ENCODE measurements at places on chromosomes 3 and 15.

GRCh38 chr3:56887402-56888025, 85.8 kb upstream of the ARHGEF3 start:
- DNase-seq = no peak

- DNase-seq = no peak
Measured at GRCh38 chr3:85193565-85193964, 234.8 kb downstream of the CADM2 start.

DNA sequence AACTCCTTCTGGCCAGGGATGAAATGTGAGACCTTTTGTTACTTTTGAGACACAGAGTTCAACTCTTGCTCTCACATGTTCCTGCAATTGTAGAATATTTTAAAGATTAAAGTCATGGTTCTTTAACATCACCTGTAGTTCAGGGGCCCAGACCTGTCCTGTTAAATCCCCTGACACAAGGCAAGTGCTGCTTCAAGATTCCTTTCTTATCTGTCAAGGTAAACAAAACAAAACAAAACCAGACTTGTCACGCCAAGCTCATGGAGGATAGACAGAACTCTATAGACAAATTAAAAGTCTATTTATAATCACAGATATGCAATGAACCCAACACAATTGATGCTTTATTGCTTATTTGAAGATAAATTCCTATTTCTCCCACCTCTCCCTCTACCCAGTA, 48.6 kb upstream of the NEDD4 start:
- DNase-seq = no peak

DNA sequence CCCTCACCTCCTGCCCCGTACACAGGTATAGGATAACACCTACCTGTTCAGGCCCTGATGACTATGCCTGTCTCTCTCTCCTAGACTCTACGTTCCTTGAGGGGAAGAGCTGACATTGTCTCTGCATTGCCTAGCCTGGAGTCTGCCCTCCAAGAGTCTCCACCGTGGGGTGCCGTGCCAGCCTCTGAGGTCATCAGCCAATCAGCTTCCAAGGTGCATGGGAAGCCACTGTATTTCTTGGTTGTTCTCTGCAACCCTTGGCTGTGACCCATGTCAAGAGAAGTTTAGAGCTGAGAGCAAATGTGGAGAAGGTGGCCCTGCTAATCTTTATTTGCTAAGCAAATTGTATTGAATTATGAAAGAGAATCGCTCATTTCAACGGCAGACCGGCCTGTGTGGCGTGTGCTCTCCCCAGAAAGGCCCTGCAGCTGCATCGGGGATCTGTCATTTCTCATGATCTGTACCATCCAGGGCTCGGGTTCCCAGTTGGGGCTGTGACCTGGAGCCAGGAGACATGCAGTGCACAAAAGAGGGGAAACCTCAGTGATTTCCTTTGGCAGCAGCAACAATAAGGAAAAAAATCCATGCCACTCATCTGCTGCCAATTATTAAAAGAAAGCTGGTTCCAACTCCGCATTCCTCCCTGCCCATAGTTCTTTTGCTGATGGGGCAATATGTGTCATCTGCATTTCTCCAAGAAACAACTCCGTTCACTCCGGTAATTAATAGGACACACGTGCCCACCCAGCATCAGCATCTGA, 182.2 kb downstream of the MEGF11 start:
- no peak for DNase-seq

GRCh38 chr15:36882487-36883131, 217.7 kb downstream of the MEIS2 start:
- no peak for DNase-seq

- DNase-seq = no peak
Measured at GRCh38 chr15:78312536-78312935, 13.1 kb upstream of the SKIC8 start.

DNA sequence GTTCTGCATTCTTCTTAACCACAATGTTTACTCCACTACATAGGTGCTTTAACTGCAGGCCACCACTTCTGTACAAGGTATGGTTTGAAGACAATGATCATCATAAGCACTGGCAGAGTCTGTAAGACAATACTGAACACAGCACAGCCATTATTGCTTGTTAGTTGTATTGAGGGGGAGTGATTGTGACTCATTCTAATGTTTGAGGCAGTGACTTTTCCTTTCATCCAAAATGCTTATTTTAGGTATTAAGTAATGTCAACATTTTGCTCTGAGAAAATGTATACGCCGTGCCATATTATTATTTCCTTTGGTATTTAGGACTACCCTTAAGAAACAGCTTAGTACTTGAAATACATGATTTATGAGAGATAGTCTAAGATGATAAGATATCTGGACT, 618.2 kb upstream of the ZNF717 start:
- no peak for DNase-seq

DNA sequence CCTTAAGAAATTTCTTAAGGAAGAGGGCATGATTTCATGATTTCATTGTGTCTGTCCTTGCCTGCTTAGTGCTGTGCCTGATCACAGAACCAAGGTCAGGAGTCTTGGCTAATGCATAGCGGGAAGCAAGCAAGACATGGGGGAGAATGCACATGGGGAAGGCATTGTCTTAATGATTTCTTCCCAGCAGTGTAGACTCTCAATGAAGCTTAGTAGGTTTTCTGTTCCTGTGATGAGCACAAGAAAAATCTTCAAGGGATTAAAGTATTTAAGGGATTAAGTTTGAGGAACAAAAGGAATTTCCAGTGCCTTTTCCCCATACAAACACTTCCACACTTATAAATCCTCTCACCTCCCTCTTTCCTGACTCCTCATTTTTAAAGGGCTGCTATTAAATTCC, 46.9 kb upstream of the SEMA6D start:
- DNase-seq = no peak

GRCh38 chr15:72175186-72176044, 22.2 kb downstream of the GRAMD2A start:
- no peak for DNase-seq

Data from GM06990 (cell line).